Activated naive CD8-positive, alpha-beta T cell treated with anti-CD3 and anti-CD28 coated beads, Interleukin-2, amount 50 U/mL, for 24 hours (primary cell): ENCODE measurements at places on chromosomes 4 and X.

- no peak overlapping the region for H3K4me3 ChIP-seq
- DNase-seq = no peak
- H3K27me3 ChIP-seq = no peaks in the 10 kb centered on the region
- H3K27ac ChIP-seq = no peak overlapping the region
- no peaks in the 10 kb centered on the region for H3K4me1 ChIP-seq
Observed at GRCh38 chr4:174681723-174682300, 147.2 kb downstream of the GLRA3 start.

- peak; percentile 73 for DNase-seq
- H3K27ac ChIP-seq = peak overlapping the region; percentile 92
- H3K27me3 ChIP-seq = no peaks in the 10 kb centered on the region
Observed at GRCh38 chrX:40169193-40170101, 71.7 kb upstream of the BCOR start.

DNA sequence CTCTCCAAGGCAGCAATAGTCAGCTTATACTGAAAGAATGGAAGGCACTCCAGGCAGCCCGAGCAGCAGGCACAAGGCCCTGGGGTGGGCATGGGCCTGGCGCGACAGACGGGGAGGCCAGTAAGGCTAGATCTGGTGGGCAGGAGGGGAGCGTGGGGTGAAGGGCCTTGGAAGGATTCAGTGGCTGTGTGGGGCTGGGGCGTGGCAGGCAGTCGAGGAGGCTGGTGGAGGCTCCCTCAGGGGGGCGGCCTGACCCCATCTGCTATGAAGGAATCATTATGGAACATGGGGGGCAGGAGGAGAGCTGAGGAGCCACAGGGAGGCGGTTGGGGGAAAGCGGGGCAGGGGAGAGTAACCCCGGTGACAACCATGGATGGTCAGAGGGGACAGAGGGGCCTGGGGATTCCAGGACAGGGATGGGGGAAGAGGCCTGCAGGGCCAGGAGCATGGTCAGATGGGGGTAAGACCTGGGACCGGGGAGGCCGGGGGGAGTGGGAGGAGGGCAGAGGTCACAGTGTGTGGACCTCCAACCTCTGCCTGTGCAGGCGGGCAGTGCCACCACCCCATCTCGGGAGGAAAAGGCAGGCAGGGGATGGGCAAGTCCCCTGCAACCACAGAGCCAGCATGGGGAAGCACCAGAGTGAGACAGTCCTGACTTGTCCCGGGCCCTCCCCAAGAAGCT is 70.3 kb downstream of the ACOX3 start:
- H3K4me1 ChIP-seq = no peaks in the 10 kb centered on the region
- no peak overlapping the region for H3K4me3 ChIP-seq
- peaks cover 4% of the 10 kb centered on the region for H3K36me3 ChIP-seq

DNA sequence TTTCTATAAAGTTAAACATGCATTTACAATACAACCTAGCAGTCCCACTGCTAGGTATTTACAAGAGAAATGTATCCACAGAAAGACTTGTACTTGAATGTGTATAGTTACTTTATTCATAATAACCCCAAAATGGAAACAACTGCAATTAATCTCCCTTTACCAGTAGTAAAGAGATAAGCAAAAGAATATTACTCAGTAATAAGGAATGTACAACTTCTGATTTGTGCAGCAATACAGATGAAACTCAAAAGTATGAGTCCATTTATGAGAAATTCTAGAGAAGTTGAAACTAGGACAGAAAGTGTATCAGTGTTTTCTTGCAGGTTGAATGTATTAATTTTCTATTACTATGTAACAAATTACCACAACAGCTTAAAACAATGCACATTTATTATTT is 15.2 kb downstream of the USP53 start:
- H3K36me3 ChIP-seq = peaks cover 27% of the 10 kb centered on the region
- no peak for DNase-seq
- H3K27me3 ChIP-seq = no peaks in the 10 kb centered on the region
- no peak overlapping the region for H3K27ac ChIP-seq
- H3K4me1 ChIP-seq = peaks cover 18% of the 10 kb centered on the region

DNA sequence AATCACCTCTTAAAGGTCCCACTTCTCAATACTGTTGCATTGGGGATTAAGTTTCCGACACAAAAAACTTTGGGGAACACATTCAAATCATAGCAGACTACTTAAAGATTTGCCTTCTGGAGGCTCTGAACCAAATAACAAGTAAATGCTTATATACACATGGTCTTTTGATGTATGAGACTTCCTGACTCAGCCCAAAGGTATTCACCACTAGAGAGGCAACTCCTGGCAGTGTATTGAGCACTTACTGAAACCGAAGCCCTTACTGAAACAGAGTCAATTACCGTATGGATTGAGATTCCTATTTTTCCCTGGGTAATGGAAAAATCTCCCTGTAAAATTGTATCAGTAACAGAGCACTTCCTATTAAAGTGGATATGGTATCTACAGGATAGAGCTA is 45.4 kb downstream of the ZCCHC13 start:
- H3K4me3 ChIP-seq = no peak overlapping the region
- H3K27me3 ChIP-seq = no peaks in the 10 kb centered on the region
- no peak overlapping the region for H3K27ac ChIP-seq
- no peak for DNase-seq
- peaks cover 8% of the 10 kb centered on the region for H3K4me1 ChIP-seq
- no peaks in the 10 kb centered on the region for H3K36me3 ChIP-seq

DNA sequence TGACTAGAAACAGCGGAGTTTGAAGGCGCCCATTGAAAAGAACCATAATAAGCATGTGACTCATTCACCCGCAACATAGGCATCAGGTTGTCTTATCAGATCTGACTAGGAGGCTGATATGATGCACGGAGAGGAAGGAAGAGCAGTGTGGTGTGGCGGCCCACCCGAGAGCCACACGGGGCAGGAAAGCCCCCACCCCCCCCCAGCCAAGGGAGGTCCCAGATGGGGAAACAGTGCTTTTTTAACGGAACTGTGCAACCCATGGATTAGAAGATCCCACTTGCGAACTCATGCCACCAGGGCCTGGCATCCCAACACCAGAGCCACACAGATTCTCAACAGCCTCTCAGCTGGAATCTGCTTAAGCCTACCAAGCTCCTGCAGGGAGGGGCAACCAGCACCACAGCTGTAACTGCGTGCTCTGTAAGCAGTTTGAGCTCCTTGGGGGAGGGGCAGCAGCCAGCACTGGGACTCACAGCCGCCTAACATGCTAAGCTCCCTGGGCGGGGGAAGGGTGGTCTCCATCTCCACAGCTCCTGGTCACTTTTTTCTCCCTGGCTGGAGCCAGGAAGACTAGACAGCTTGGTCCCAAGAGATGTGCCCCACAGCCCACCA is 466.2 kb downstream of the PDGFC start:
- no peak overlapping the region for H3K4me3 ChIP-seq
- no peak for DNase-seq
- no peaks in the 10 kb centered on the region for H3K36me3 ChIP-seq

GRCh38 chrX:95703696-95704095 is 980.9 kb upstream of the DIAPH2 start:
- no peak overlapping the region for H3K27ac ChIP-seq
- H3K27me3 ChIP-seq = no peaks in the 10 kb centered on the region
- no peak overlapping the region for H3K4me3 ChIP-seq
- H3K36me3 ChIP-seq = no peaks in the 10 kb centered on the region
- no peak for DNase-seq
- no peaks in the 10 kb centered on the region for H3K4me1 ChIP-seq

GRCh38 chrX:110563282-110563681 is 204.6 kb downstream of the RTL9 start:
- no peak overlapping the region for H3K4me3 ChIP-seq
- H3K36me3 ChIP-seq = no peaks in the 10 kb centered on the region
- DNase-seq = no peak
- H3K4me1 ChIP-seq = no peaks in the 10 kb centered on the region
- H3K27me3 ChIP-seq = peaks cover 3% of the 10 kb centered on the region

- H3K4me3 ChIP-seq = no peak overlapping the region
- H3K27ac ChIP-seq = no peak overlapping the region
- H3K27me3 ChIP-seq = peaks cover 5% of the 10 kb centered on the region
- peaks cover 15% of the 10 kb centered on the region for H3K4me1 ChIP-seq
Observed at GRCh38 chr4:153735906-153736461, 23.8 kb downstream of the RNF175 start.

GRCh38 chr4:78940752-78941151 is 1.5 kb upstream of the PAQR3 start:
- H3K27ac ChIP-seq = no peak overlapping the region
- no peaks in the 10 kb centered on the region for H3K36me3 ChIP-seq
- H3K4me1 ChIP-seq = peaks cover 51% of the 10 kb centered on the region
- DNase-seq = no peak
- peaks cover 23% of the 10 kb centered on the region for H3K27me3 ChIP-seq

GRCh38 chrX:154436983-154437752 is at the start of gene GDI1:
Gene GDI1, plus strand, starts transcription at chrX:154437154. Its CDS starts 101 bp downstream, at chrX:154437255.
- peaks cover 15% of the 10 kb centered on the region for H3K4me1 ChIP-seq
- H3K36me3 ChIP-seq = peaks cover 5% of the 10 kb centered on the region
- peak; percentile 63 for DNase-seq
- no peaks in the 10 kb centered on the region for H3K27me3 ChIP-seq
- peak within 1 kb of the TSS; percentile 85 for H3K27ac ChIP-seq
- H3K4me3 ChIP-seq = peak within 1 kb of the TSS; percentile 81

DNA sequence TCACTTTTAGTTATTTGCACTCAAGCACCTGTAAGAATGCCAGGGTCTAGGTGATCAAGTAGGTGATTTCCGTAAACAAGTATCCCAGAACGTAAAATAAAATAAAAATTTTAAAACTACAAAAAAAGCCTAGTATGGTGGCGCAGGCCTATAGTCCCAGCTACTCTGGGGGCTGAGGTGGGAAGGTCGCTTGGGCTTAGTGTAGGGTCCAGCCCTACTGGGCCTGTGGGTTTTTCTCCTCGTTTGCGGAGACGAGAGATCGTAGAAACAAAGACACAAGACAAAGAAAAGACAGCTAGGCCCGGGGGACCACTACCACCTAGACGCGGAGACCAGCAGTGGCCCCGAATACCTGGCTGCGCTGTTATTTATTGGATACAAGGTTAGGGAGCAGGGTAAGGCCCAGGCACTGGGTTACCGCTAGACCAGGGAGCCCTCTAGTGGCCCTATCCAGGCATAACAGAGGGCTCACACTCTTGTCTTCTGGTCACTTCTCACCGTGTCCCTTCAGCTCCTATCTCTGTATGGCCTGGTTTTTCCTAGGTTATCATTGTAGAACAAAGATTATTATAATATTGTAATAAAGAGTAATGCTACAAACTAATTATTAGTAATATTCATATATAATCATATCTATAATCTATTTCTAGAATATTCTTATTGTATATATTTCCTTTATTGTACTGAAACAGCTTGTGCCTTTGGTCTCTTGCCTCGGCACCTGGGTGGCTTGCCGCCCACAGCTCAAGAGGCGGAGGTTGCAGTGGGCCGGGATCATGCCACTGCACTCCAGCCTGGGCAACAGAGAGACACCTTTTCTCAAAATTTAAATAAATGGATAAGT is 38.4 kb downstream of the SAGE1 start:
- peak; percentile 30 for DNase-seq
- no peaks in the 10 kb centered on the region for H3K27me3 ChIP-seq
- H3K4me3 ChIP-seq = no peak overlapping the region
- H3K27ac ChIP-seq = no peak overlapping the region

DNA sequence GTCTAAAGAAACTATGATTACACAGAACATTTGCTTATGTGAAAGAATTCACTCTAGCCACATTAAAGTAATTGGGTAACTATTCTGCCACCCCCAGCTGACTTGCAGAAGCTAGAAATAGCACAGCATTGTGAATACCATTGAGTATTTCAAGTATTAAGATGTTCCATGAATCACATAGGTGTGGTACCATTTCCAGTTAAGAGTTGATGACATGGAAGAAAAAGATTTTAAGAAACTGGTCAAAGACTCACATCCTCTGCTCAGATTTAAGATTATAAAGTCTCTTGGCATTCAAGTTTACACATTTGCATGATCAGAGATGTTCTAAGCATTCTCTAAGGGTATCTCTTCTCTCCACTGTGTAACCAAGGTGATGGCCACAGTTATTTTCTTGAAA is 287.5 kb downstream of the CAMK2D start:
- peaks cover 66% of the 10 kb centered on the region for H3K36me3 ChIP-seq
- no peaks in the 10 kb centered on the region for H3K27me3 ChIP-seq

DNA sequence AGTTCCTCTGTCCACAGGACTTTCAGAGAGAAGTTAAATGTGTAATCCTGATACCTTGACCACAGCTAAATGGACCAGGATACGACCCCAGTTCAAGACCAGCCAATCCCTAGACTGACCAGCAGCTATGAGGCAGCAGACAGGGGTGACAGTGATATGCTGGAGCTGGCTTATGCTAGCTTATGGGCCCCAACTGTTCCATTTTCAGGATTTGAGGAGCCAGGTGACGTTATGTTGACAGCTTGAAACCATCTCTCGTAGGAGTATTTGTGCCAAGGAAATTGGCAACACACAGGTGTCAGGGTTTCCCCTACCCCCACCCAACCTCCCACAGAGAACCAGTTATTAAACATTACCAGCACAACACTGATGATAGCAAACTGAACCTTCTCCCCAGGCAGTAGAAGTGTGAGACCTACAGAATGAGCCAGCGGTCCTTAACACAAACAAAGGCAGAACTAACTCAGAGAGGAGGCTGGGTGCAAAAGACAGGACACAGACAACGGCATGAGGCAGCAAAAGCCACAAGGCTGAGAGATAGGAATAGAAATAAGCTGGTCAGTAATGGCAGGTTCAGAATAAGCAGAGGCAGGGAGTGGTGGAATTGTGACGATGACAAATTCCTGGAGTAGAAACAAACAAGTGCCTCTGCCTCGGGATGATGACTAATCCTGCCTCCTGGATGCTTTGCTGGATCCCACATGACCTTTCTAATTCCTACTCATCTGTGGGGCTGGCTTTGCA is 85.6 kb upstream of the CPEB2 start:
- no peak for DNase-seq
- no peaks in the 10 kb centered on the region for H3K36me3 ChIP-seq
- no peak overlapping the region for H3K27ac ChIP-seq
- peaks cover 11% of the 10 kb centered on the region for H3K27me3 ChIP-seq

DNA sequence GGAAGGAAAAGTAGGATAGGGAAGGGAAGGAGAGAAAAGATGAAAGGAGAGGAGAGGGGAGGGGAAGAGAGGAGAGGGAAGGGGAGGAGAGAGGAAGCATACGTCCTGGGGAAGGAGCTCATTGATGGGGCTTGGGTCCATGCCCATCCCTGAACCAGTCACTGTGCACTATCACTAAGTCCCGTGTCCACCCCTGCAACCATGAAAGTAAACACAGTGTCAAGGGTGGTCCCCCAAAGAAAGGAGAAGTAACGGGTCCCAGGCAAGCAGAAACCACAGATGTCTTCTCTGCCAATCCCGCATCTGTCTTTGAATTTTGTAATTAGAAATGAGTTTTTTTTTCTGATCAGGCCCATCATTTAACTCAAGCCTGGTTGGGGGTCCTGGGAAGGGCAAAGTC is 55.2 kb downstream of the LGI2 start:
- no peak overlapping the region for H3K27ac ChIP-seq
- no peak for DNase-seq

- H3K27ac ChIP-seq = peak overlapping the region; percentile 82
- H3K27me3 ChIP-seq = no peaks in the 10 kb centered on the region
- DNase-seq = no peak
- H3K36me3 ChIP-seq = peaks cover 8% of the 10 kb centered on the region
- no peak overlapping the region for H3K4me3 ChIP-seq
- peaks cover 10% of the 10 kb centered on the region for H3K4me1 ChIP-seq
Observed at GRCh38 chrX:136021903-136022302, 36.7 kb downstream of the SLC9A6 start.
